ENCODE measurements at places on chromosomes 1 and 21.

DNA sequence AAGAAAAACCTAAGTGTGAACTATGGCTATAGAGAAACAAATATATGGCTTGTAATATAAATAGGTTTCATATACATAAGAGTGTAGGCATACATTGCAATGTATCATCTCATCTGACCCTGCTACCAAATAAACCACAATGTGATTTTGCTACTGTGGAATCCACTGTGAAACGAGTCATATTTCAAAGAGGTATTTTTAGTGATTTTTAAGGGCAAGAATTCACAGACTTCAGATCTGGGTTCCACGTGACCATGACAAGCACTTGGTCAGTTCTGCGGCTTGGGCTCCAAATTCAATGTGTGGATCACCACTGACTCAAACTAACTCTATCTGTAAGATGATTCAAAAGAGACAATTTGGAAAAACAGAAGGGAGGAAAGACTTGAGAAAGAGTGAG is 147.0 kb upstream of the ERG start:
- no peak for DNase-seq

DNA sequence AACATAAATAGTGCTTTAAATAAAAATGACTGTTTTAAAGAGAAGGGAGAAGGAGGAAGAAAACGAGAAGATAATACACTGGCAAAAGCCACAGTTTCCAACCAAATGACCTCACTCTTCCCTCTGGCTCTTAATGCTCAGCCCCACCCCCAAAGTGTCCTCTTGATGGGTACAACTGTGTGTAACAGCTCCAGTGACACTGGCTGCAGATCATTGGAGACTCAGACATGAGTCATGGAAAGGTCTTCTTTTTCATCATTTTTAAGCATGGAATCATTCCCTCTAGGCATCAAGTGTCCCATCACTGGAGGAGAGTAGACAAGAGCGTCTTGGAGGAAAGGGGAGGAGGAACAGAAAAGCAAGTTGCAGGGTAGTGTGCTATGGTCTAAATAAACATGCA is 333.0 kb downstream of the PAPPA2 start:
- DNase-seq, result no peak

GRCh38 chr1:162982364-162982763 is 86.8 kb upstream of the RGS4 start:
- no peak for DNase-seq

GRCh38 chr21:35046880-35047229 is 2.2 kb downstream of the RUNX1 start:
- no peak for DNase-seq

- DNase-seq, result no peak
Observed at GRCh38 chr1:12183095-12183794, 16.5 kb downstream of the TNFRSF1B start.

All from stimulated activated CD8-positive, alpha-beta memory T cell treated with anti-CD3 and anti-CD28 coated beads, Interleukin-2, amount 100 ng/mL, for 1 hour (primary cell).